Hematopoietic multipotent progenitor cell treated with erythropoietin and hydrocortisone succinate and interleukin-3 and kit ligand, for 17 days (in vitro differentiated cells): ENCODE measurements at places on chromosomes 4 and X.

DNA sequence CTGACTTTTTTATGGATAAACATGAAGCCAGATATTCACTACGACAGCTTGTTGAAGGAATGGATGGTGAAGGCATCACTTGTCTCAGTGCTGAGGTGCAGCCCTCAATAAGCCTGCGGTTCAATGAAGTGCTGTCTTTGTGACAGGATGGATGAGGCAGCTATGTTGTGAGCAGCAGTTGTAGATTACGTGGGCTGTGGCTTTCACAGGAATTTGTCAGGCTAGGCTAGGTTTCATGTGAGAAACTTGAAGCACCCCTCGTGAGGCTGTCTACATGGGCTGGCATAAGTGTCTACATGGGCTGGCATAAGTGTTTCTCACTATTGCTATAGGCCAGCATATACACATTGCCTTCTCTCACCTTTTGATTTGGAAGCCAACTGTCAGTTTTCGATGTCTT is 1050.0 kb downstream of the ADGRL3 start:
- no peak for DNase-seq

DNA sequence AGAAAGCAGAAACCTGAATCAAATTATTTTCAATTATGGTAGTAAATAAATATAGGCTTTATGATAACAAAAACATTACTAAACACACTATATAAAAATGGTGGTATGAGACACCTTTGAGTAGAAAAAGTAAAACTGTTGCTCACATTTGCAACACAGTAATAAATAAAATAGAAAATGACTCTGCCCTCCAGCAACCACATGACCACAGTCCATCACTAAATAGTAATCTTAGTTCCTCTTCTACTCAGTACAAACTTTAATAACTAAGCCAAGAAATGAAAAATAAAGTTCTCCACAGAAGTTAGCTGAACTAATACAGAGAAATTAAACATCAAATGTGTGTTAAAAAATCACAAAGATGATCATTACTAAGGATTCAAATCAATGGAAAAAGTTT is 108.5 kb downstream of the ADGRA3 start:
- no peak for DNase-seq

- DNase-seq, result no peak
These were observed 19.2 kb downstream of the PPP3CA start for GRCh38 chr4:101328063-101328602.

DNA sequence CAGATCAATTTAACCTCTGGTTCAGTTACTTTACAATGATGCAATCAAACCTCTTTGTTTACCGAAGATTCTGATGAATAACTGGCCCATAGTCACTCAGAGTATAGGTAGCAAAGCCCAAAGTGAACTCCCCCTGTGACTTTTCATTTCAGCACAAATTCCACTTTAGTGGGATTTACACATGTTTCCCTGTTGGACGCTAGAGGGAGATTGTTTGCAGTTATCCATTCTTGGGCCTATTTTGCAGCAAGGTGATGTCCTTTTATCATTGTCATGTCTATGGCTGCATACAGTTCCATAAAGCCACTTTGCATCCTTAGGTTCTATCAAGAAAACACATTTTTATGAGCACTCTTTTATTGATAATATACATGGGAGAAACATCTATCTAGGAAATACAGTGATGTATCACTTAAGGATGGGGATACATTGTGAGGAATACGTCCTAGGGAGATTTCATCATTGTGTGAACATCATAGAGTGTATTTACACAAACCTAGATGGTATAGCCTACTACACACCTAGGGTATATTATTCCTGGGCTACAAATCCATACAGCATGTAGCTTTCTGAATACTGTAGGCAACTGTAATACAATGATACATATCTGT is 14.5 kb upstream of the DKK2 start:
- DNase-seq, result no peak

DNA sequence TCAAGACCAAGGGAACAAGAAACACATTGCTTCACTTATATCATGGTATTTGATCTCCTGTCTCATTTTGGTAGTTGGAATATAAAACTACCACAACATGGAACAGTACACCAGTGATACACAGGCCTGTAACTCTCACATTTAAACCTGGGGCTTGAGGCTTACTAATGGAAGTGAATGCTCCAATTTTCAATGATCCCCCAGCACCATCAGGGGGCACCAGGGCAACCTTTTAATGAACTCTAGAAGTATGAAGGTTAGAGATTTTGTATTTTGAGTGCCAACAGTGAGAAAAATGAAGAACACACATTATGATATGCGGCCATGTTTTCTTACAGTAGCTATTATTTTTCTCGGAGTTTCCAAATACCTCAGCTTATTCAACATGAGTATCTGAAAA is 50.7 kb downstream of the C4orf33 start:
- no peak for DNase-seq
